ENCODE measurements at places on chromosomes 7 and 10.

DNA sequence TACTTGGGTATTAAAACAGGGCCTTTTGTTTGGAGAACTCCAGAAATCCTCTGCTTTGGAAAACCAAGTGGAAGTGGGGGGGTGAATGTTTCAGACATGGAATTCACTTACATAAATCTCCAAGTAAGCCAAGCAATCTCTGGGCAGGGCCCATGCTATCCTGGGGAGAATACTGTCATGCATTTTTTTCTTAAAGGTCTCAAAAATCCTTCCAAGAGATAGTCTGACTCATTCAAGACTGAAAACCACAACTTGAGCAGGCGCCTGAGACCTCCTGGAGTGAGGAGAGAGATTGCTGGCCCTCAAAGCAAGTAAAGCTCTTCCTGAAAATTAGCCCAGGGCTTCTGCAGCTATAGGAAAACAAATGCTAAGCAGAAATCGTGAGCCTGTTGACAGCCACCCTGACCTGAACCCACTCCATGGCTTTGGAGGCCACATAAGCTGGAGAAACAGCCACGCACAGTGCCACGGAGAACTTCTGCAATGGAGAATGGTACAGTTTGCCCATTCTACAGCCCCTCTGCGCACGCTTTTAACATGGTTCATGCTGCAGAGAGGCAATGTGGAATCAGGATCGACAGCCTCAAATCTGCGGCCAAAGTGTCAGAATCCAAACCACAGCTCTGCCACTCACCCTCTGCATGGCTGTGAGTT lies 203.1 kb upstream of the AUTS2 start:
- no peak for DNase-seq

DNA sequence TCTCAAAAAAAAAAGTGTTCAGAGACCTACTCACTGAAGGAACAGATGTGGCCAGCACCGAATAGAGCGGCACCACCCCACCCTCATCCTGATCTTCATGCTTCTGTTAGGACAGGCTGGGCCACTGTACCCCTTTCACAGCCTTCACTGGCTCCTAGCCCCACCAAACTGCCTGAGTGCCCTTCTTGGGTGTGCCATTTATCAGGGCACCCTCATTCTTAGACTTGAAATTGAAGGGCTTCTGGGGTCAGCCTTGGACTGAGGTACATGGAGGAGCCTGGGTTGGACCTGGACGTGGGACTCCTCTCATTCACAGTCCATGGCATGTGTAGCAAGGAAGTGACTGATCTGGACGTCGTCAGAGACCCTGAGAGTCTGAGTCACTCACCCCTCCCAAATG lies 190.3 kb downstream of the COBL start:
- no peak for DNase-seq

- DNase-seq: no peak
These were observed 18.8 kb downstream of the EZH2 start for GRCh38 chr7:148865283-148865682.

DNA sequence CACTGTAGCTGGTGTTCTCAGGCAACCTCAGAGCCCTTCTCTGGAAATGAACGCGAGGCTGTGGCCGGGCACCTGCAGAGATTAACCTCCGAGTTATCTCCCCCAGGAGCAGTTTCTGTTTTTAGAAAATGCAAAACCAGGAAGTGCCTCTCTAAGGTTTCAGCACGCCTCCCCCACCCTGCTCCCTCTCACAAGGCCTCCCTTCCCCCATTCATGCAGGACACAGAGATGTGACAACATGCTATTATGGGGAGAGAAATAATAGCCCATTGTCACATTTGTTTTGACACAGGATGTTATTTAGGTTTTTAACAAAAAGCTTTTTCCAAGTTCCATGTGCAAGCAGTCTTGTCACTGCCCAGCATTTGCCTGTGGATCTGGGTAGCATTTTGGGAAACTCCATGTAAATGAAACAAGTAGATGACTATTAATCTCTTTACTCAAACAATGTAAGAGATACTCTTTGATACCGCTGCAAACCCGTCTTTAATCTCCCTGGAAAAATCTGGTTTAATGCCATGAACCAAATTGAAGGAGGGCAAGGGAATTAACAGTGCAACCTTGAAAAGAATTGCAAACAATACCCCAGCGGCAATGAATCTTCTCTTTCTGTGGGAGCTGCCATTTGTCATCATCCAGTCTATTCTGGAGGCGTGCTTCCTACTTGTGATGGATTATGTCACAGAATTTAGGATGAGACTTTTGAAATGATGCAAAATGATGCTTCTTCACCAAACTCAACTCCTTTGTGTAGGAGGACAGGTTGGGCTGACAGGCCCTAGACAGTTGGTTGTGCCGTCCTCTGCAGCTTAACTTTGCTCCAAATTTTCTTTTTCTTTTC lies 86.5 kb upstream of the NMT2 start:
- DNase-seq: no peak

DNA sequence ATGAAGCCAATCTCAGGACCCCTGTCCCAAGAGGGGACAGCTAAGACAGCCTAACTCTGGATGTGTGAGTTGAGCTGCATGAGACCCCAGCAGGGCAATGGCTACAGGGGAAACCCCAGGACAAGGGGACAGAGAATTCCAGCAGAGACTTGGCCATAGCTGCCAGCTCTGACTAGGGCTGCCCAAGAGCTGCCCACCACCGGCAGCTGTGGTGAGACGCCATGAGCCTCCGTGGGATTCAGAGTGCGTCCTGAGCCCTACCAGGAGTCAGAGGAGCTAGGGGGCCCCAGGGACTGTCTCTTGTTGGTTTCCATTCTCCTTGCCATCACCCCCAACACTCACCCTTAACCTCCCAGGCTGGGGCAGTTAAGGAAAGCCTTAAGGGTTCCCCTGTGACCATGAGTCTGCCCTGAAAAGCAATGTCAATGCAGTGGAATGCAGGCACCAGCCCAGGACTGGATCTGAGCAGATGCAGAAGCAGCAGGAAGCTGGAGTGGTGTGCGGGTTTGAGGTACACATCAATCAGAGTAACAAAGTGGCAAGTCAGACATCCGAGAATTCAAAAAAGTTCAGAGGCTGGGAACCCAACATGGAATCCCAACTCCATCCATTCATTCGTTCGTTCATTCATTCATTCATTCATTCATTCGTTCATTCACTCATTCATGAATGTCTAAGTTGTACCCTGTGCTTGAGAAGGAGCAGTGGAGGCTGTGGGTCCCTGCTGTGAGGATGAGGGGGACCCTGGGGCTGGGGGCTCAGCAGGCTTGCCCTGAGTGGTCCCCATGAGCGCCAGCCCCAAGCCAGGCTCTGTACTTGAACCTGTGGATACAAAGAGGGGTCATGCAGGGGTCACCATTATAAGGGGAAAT lies 52.9 kb downstream of the C10orf120 start:
- no peak for DNase-seq

DNA sequence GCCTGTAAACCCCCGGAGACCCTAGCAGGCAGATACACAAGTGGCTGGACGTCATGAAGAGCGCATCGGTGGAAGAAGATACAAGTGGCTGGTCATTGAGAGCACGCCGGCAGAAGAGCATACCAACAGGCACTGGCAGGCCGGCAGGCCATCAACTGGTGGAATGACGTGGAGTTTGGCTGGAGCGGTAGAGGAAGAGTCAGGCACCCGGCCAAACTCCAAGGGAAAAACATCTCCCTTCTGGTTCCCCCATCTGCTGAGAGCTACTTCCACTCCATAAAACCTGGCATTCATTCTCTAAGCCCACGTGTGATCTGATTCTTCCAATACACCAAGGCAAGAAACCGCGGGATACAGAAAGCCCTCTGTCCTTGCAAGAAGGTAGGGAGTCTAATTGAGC lies 113.4 kb upstream of the NPSR1 start:
- DNase-seq: no peak

DNA sequence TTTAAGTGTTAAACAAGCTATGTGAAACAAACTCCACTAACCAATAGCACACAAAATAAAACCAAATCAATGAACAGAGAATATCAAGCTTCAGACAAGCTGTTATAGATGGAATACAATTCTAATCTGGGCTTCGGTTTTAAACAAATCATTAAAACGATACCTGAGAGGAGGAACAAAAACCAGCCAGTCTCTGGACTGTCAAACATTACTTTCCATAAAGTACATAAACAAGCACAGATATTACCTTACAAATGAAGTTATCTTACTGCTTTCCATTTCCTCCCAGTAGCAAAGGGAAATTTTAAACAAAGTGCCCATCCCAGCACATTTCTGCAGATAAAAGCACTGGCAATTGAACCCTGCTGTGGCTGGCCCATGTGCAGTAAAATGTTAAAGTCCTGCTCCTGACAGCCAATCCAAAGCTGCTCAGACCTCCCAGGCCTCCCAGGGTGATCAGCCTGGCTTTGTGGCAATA lies 128.0 kb downstream of the NRCAM start:
- DNase-seq: peak; percentile 13

DNA sequence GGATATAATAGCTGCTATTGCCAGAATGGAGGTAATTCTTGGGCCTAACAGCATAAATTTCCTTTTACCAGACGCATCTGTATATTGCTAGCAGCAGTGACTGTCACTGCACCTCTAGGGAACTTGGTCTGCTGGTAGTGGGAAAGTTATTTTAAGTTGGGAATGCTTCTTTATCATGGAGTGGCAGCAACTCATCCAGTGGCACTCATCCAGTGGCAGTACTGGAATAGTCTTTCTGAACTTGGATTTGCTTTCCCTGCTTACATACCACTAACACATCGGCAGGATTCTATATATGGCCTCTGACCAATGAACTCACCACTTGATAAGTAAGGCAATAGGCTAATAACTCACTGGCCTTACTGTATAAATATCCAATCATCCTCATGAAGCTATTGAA lies 22.0 kb upstream of the ICA1 start:
- no peak for DNase-seq

DNA sequence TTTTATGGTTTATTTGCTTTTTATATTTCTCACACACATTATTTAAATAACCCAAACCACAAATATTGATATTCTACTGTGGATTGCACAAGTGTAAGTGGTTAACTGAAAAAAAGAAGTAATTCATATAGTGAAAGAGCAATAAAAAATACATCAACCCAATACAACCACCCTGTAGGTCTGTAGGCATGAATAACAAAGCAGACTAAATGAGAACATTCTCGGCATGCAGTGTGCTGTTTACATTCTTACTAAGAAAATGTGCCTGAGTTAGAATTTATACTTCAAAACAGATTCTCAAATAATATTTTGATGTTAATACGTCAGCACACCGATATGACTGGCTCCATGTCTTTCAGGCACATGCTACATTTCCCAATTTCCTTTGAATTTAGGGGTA lies 660.8 kb downstream of the MAGI2 start:
- no peak for DNase-seq

- DNase-seq: no peak
These were observed 205.9 kb upstream of the SVIL start for GRCh38 chr10:29840516-29841276.

DNA sequence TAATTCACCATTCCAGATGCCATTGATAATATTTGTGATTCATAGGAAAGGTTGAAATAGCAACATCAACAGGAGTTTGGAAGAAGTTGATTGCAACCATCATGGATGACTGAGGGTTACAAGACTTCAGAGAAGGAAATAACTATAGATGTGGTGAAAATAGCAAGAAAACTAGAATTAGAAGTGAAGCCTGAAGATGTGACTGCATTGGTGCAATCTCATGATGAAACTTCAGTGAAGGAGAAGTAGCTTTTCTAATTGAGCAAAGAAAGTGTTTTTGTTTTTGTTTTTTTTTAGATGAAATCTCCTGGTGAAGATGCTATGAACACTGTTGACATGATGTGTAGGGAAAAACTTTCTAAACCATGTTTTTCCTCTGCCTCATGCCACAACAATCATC lies 18.7 kb upstream of the CD36 start:
- no peak for DNase-seq

DNA sequence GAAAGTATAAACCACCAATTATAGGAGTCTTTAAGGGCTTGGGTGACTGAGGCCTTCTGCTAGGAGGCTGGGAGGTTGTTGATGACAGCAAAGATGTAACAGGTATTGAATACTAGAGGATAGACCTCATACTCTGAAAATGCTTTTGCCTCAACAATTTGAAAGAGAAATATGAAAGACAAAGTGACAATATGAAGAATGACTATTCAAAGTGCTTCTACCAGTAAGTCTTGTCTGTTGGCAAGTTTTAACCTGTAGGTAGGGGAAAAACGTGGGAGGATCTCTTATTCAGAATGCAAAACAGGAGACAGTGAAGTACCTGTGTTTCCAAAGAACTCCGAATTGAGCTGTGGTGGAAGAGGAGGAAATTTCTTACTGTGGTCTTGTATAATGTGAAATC lies 38.2 kb downstream of the GBF1 start:
- no peak for DNase-seq

Measured in NAMALWA (cell line).